ENCODE measurements at places on chromosomes 6 and 20. TPM values are rescaled to one million over a fixed set of nuclear protein-coding genes. Genes with fewer than 3 reads are reported as not detected.

DNA sequence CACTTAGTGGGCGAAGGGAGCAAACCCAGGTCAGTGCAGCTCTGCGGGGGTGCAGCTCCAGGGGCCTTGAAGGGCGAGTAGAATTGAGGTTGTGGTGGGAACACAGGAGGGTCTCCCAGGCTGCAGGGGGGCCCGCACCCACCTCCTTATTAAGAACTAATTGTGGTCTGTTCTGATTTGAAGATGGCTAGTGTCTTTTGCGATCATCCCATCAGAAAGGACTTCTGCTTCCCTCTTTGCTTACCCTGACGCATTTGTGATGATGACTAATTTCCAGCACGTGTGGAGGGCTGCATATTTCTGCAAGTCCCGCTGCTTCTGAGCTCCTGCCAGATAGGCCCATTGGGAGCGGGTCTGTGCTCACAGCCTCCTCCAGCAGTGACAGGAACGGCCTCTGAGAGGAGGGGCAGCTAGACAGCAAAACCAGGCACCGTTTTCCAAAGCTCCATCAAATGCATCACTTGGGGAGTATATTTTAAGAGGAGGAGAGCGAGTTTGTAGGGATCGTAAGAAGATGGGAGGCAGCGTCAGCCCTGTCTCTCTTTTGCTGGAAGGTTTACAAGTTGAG is 268.9 kb downstream of the CDH4 start:
- DNase-seq = no peak

DNA sequence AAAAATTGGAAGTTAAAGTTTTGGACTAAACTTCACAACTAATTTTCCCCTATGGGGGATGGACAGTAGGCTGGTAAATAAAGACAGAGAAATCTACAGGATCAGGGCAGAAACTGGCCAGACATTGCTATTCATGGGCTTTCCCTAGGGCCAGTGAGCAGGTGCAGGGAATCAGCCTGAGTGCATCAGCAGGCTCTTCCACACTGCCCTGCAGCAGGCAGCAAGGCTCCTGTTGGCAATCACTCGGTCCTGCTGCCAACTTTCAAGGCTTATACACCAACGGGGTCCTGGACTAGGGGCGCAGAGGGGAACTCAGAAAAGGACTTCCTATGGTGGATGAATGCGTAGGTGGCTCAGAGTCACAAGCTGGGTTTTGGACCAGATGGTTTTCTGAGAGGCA is 59.8 kb upstream of the NHSL1 start:
- DNase-seq = no peak

DNA sequence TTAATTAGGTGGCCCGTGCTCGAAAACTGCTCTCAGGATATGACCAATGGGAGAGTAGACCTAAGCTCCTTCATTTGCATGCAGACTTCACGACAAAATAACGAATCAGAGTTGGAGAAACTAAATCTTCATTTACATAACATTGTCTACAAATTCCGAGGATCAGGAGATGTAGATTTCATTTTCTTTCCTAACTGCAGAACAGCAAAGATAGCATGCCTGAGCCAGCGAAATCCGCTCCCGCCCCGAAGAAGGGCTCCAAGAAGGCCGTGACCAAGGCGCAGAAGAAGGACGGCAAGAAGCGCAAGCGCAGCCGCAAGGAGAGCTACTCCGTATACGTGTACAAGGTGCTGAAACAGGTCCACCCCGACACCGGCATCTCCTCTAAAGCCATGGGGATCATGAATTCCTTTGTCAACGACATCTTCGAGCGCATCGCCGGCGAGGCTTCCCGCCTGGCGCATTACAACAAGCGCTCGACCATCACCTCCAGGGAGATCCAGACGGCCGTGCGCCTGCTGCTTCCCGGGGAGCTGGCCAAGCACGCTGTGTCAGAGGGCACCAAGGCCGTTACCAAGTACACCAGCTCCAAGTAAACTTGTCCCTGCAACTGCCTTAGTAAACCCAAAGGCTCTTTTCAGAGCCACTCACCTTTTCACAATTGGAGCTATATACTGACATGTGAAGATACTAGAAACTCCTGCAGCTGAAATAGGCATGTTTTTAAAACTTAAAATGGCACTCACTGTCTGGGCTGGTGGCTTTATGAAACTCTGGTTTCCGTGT is 96.5 kb downstream of the HFE start:
- DNase-seq = peak; percentile 79

DNA sequence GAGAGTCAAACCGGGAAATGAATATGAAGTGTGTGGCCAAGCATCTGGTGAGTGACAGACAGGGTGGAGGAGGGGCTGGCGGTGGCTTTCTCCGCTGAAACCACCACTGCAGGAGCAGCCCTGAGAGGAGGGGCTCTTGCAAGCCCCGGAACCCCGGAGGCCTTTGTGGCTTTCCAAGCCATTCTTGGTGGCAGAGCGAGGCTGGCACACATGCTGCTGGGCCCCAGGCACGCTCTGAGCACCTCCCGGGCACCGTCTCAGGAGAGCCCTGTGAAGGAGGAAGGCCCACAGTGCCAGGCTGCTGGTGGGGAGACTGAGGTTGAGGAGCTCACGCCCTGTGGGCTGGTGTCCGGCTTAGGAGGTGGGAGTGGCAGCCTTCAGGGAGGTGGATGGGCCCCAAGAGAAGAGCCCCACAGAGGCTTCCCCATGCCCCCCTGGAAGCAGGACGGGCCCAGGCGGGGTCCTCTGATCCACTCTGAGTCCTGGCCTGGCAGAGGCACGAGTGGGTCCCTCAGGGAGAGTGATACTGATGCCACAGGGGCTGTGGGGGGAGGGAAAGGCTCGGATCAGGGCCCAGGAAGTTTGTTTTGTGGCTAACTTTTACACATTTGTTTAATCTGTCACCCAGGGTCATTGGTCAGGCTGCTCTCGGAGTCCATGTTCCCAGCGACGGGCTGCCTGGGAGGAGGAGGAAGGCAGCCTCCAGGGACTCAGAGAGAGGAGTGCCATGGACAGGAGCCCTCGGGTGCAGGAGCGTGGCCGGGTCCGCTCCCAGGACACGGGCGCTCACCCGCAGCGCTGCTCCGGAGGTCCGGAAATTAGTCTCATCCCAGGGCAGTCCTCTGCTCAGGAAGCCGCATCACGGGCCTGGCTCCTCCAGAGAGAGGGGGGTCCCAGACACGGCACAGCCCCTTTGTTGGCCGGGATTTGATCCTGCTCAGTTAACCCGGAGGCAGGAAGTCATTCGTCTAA is 170.7 kb downstream of the ERMARD start:
- no peak for DNase-seq

- DNase-seq = no peak
Measured at GRCh38 chr20:11459090-11459890, 458.4 kb upstream of the BTBD3 start.

DNA sequence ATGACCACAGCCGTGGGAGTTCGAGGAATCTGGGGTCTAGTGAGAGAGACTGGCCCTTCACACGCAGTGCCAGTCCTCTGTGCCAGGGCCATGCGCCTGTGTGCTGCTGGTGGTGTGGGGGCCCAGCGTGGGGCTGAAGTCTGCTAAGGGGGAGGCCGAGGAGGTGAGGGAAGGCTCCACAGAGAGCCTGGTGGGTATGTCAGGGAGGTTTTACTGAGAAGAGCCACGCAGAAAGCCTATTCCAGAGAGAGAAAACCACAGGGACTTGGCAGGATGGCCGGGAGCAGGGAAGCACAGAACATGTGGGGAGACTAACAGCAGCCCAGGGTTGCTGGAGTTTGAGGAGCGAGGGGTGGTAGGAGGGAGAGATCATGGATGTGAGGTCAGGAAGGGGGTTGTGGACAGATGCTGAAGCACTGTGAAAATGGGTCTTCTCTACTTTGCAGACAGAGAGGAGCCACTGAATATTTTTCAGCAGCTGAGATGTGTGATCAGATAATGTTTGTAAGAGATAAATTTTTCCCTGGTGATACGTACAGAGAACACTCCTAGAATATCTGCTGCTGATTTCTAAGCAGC is 35.3 kb downstream of the DUSP22 start:
- DNase-seq = no peak

DNA sequence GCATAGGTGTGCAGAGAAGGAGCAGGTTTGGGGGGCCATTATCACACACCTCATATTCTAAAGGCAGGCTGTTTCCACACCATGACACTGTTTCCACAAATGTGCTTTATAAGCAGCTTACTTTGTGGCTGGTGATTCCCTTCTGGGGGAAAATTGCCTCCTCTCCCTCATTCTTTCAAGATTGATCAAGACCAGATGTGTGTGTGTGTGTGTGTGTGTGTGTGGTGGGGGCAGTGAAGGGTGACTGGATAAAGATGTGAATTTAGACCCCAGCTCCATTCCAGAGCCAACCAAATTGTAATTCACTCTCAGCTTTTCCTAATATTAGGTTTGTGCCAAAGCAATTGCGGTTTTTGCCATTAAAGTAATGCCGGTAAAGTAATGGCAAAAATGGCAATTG is 45.6 kb downstream of the EDN3 start:
- DNase-seq = no peak

DNA sequence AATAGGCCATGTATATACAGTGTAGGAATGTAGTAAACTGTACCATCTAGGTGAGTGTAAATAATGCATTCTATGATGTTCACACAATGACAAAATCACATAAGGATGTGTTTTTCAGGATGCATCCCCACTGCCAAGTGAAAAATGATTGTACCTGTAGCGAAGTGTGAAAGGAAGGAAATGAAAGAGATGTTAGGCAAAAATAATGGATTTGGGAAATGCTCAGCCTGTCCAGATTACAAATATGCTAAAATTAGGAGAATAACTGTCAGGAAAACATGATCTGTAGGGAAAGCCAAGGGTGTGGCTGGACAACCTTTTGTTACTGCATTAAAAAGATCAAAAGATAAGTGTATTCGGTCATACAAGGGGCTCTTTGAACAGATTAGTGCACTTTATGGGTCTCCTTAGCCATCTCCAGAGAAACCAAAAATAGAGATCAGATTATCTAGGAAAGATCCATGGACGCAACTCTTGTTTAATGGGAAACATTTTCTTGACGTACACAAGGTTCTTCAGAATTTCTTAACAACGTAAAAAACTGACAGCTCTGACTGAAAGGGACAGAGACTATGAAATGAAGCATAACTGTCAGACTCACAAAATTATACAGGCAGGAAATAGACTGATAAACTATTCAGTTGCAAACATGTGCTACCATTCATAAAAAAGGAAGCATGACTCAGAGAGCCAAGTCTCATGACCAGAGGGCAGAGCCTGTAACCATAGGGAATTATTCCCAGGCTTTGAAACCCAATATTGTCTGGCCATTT is 253.6 kb upstream of the RAB32 start:
- DNase-seq = peak; percentile 86

DNA sequence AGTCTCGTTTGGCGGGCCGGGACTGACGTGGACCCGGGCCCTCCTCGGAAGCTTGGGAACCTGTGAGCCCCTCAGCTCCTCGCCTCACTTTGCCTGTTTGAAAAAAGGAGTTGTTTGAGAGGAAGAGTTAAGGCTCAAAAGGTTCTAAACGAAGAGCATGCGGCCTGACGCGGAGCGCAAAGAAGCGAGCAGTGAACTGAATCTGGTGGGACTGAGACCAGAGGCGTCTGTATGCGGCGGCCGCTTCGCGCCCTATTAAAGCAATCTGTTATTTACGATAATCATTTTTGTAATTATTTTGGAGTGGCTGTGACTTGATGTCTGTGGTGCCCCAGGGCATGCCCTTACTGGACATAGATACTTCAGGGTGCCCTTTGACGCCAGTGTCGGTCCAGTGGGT is 3.3 kb upstream of the TFAP2C start:
- no peak for DNase-seq

- DNase-seq = no peak
Measured at GRCh38 chr6:21151119-21151518, 442.4 kb upstream of the SOX4 start.

DNA sequence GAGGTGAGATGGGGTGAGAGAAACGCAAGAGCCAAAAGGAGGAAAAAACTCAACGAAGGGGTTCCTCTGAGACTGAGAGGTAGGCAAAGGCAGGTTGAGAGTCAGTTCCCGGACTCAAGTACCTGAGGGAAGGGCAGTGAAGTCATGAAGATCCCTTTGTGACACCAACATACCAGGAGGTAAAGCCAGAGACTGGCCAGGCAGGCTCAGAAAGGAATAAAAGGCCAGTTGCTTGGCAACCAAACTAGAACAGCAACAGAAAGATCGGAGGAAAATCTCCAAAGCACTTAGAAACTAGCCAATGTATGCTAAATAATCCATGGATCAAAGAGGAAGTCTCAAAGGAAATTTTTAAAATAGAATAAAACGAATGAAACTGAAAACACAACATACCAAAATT is 209.8 kb upstream of the PROKR2 start:
- DNase-seq = no peak

- no peak for DNase-seq
Measured at GRCh38 chr6:115004982-115005381, 662.2 kb upstream of the HS3ST5 start.

DNA sequence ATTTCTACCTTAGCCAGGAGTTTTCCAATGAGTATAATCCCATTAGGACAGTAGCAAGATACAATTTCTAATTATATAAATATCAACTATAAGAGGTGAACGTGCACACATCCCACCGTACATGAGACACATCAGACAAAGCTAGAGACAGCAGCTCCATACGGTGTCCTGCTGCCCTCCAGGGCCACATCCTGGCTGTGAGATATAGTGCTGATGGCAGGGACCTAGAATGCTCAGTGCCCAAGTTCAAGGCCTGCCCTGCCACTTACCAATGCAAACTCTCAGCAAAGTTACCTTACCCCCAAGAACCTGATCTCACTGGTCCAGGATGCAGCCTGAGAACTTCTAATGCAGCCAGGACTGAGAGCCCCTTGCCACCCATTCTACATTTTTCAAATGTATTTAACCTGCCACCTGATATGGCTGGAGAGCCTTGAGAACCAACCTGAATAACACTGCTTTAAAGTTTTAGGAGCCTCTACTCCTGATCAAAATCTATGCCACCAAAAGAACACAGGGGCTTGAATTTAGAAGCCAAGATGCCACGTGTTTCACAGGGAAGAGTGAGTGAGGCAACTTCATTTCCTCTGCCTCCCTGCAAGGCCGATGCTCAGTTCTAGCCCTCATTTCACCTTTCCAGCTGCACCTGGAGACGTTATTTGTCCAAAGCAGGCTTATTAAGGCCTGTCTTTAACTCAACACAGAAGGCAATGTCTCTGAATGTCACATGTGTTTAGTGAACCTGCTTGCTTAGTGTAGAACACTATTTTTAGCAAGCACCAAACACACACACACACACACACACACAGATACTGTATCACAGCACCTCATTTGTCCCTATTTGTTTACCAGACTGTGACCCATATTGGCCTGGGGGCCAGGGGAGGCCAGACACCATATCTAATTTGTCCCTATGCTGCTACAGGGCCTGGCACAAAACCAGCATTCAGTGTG is 6.1 kb downstream of the NFATC2 start:
- no peak for DNase-seq

DNA sequence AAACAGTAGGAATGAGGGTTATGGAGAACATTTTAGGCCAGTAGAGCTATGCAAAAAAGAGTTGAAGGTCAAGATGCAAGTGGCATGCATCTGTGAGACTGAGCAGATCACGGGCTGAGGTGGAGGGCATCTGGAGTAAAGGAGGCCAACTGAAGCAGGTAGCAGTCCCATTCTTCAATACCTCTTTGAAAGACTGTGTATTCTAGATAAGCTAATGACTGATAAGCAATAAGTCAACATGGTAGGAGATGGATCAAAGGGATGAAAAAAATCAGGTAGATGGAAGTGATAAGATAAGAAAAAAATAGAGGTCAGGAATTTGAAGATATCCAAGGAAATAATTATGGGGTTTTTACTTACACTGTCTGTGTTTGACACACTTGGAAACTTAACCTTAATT is 55.6 kb downstream of the ARMC2 start:
- no peak for DNase-seq

GRCh38 chr20:12936524-12936923 is 72.2 kb upstream of the SPTLC3 start:
- no peak for DNase-seq

The TGM2 gene
- total RNA-seq = 144 TPM

The PPP1R3D gene
- total RNA-seq = 10.4 TPM

The PSORS1C1 gene
- not detected for total RNA-seq
